ENCODE measurements at places on chromosomes 1 and 21. TPM values are rescaled to one million over a fixed set of nuclear protein-coding genes. Genes with fewer than 3 reads are reported as not detected.
A peak's percentile ranks its signal among the peaks of the same experiment; 100 is the strongest.

Gene UHMK1
- 46.4 TPM for total RNA-seq

Gene DCST2
- under 0.01 TPM for total RNA-seq

- no peak for DNase-seq
Measured at GRCh38 chr1:36070349-36070748, 13.5 kb upstream of the TEKT2 start.

GRCh38 chr1:7293702-7294629, 477.1 kb upstream of the VAMP3 start:
- DNase-seq: no peak

DNA sequence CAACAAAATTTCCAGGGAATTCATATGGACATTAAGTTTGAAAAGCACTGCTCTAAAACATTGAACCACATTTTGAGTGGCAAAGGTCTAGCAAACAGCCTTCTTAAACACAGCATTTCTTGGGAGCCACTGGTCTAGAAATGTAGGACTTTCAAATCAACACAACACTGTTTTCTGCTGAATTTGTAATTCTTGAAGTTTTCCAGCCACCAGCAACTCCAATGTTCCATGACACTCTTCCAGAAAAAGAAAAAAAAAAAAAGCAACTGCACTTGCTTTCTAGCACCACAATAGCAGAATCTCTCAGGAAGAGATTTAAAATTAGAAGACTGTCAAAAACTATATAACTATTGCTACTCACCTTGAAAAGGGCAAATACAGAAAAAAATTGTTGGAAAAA, 4.5 kb downstream of the SYDE2 start:
- no peak for DNase-seq

DNA sequence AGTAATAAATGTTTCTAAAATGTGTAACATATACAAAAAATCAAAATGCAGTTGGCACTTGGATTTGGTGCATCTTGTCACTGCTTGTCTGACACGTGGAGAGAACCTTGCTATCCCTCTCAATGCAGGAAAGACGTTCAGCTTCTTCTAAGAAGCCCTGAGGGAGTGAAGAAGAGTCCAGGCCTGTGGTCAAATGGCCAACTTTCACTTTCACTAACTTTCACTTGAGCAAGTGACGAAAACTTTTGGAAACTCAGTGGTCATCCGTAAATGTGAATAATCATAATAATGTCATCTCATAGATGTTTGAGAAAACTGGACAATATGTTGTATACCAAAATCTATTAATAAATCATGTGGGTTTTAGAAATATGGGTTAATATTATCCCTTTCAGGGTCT, 61.9 kb downstream of the ERG start:
- no peak for DNase-seq

DNA sequence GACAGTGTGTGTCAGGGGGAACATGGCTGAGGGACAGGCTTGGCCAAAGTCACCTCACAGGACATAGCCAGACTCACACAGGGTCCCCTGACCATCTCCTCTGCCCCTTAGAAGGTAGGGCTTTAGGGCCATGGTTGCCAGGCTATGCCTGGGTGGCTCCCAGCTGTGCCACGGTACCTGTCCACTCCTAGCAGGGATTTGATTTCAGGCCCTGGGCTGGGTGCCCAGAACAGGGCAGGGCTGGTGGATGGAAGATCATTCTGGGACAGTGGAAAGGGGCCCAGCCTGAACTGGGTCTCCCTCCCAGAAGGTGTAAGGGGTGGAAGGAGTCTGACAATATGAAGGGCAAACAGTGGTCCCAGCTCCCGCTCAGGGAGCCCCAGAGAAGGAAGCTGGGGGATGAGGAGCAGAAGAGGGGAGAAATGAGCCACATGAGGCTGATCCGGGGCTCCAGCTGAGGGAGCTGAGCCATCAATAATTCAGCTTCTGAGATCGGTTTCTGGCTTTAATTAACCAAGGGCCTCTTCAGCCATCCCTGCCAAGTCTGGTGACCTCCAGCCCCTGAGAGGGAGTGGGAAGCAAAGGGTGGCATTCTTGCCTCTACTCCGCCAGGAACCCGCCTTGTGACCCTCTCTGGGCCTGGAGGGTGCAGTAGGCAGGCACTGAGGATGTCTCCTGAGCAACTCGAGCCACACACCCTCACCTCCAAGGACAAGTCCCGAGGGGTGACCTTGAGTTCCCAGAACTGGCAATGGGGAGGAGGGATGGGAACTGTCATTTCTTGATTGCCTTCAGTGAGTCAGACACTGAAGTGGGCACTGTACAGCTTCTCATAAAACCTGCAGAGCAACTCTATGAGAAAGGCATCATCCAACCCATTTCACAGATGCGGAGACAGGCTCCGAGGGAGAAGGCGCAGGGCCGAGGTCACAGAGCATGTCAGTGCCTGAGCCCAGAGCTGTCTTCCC, 2.1 kb downstream of the CD164L2 start:
- DNase-seq: no peak

Gene FAM229A
- total RNA-seq: 1.4 TPM

DNA sequence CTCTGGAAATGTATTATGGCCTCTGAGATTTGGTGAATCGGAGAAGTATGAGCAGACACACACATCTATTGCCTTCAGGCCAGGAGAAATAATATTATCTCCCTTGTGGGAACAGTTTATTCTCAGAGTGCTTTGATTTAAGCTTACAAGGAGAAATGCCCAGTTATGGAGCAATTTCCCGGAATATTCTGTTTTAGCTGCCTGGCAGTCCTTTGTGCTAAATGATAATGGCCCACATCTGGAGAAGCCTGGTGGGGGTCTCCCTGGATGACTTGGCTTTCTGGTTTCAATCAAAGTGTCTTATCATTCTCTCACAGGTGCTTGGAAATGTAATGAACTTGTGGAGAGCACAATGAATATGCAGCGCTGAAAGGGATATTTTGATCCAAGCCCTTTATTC, 389.6 kb upstream of the USP24 start:
- no peak for DNase-seq

GRCh38 chr21:41779659-41780058, 12.8 kb upstream of the RIPK4 start:
- no peak for DNase-seq

DNA sequence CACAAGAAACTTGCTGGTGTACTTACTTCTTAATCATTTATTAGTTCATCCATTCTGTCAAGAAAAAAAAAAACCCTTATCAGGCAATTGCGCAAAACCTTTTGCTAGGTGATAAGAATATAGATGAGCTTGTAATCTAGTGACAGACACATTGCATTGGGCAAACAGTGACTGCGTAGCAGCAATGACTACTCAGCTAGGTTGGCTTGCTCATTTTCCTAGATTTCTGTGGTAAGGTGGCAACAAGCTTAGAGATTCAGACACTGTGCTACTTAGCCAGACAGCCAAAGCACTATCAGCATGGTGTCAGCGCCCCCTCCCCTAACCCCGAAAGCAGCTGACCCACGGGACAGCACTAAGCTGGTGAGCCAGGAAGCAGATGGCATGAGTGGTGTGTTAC, 203.1 kb downstream of the BARHL2 start:
- no peak for DNase-seq

- no peak for DNase-seq
Measured at GRCh38 chr1:41538741-41539417, 54.4 kb upstream of the EDN2 start.

- no peak for DNase-seq
Measured at GRCh38 chr21:14548779-14549178, 2.7 kb upstream of the SAMSN1 start.

Gene ASCL5
- total RNA-seq: not detected

- no peak for DNase-seq
Measured at GRCh38 chr1:72271555-72272085, 10.7 kb downstream of the NEGR1 start.

DNA sequence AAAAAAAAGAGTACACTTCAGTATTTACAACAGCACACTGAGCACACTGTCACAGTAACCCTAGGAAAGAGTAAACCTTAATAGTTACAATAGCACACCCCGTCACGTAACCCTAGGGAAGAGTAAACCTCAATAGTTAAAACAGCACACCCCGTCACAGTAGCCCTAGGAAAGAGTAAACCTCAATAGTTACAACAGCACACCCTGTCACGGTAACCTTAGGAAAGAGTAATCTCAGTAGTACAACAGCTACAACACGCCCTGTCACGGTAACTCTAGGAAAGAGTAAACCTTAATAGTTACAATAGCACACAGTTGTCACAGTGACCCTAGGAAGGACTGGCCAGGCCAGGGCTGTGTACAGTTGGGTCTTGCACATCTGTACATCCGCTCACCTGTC, 3.0 kb downstream of the CDK11A start:
- no peak for DNase-seq

Gene LCE2C
- not detected for total RNA-seq

DNA sequence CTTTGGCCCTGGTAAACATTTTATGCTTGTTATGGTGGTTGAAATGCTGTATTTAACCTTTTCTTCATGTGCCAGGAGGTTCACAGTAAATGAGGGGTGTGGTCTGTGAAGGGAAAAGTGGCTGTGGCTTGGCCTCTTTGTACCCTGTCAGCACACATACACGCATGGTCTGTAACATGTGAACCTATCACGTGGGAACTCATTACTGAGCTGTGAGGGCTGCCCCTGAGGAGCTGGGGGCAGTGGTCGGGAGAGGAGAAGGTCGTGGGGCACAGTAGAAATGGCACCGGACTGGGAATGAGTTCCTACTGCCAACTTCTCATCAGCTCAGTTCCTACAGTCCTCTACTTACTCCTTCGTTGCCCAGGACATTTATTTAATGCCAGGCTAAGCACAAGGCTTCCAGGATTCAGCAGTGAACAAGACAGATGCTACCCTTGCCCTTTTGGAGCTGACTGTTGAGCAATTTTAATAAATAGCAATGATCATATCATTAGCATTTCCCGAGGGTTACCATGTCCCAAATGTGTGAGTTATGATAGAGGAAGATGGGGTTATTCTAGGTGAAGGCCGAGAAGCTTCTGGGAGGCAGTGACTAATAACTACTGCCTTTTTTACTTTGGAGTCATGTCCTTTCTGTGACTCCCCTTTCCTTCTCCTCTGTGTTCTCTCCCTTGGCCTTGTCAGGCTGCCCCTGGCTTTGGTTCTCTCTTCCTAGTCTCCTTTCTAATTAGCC, 38.8 kb downstream of the DDR2 start:
- no peak for DNase-seq

DNA sequence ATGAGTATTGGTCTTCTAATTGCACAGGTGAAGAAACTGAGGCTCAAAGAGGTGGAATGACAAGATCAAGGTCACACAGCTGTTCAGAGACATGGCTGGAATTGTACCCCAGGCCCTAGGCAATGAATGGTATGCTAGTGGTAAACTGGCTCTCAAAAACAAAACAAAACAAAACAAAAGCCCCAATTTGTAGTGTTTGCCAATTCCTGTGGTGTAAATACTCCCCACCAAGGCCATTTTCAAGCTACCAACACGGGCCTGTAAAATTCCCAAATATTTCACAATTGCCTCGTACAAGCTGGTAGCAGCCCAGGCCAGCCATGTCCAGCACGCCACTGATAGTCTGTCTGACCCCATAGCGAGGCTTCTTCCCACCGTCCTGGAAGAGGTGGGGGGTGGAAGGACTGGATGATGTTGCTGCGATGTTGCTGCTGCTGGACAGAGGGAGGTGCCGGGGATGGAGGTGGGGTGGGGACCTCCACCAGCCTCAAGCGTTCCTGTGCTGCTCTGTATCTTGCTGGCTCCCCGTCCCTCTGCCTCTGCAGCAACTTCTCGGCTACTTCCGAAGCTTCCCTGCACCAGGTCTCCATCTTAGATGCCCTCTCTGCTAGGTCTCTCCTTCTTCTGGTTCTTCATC, 62.2 kb upstream of the RUNX3 start:
- no peak for DNase-seq

DNA sequence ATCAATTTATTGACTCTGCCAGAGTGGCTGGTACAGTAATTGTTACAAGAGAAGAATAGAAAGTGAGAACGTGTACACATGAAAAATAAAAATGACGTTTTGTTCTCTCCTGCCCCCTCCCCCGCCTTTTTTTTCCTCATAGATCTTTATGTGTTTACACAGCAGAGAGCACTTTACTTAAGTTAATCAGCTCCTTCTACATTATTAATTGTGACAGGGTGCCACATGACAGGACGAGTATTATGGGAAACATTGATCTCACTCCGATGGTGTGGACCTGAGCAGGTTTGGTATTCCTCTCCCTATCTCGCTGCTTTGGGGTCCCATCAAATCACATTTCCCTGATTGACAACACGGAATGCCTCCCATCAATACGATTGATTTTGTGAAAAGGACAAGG, 285.7 kb downstream of the TM2D1 start:
- no peak for DNase-seq

DNA sequence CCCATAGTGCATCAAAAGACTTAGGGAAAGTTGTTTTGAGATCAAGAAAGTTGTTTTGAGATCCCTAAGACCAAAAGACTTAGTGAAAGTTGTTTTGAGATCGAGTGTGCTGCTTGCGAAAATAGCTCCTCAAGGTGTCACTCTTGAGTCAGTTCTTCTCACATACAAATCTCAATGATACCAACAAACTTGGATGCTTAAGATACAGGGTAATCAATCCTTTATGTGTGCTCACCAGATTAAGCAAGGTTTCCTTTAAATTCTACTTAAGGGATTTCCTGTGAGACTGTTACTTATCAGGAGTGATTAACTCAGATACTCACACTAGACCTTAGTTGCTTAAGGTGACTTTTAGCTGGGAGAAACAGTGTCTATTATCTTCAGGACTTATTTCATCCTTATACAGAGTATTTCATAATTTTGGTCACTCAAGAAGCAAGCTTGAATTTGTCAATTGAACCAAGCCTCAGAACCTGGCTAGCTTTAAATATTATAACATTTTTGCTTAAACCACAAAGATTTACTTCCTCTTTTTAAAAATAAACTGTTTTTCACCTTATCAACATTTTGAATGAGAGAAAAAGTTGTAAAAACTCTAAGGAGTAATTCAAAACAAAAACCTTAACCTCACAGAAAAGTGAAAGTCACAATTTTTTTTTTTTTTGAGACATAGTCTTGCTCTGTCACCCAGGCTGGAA, 8.0 kb upstream of the RLF start:
- DNase-seq: peak; percentile 43

- no peak for DNase-seq
Measured at GRCh38 chr1:29514361-29515169, 278.2 kb downstream of the PTPRU start.

- no peak for DNase-seq
Measured at GRCh38 chr1:74767490-74767889, 34.5 kb downstream of the TYW3 start.

DNA sequence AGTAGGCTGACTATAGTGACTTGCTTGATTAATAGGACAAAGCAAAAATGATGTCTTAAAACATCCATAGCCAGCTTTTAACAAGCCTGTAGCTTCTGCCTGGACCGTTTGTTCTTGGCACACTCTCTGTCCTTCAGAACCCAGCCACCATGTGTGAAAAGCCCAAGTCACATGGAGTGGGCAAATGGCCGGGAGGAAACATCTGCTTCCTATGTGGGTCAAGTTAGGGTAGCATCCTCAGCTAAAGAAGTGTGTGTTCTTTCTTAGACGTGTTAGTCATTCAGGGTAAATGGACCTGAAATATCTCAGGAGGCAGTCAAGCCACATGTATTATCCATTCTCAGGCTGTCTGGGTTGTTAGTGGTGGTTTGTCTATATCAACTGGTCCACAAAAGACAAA, 23.4 kb downstream of the RD3 start:
- peak; percentile 28 for DNase-seq

GRCh38 chr1:110170766-110171733, 20.8 kb downstream of the SLC6A17 start:
- DNase-seq: no peak

Gene AADACL3
- not detected for total RNA-seq

- DNase-seq: peak; percentile 36
Measured at GRCh38 chr1:169106095-169106920, at the start of gene ATP1B1. Gene ATP1B1 (plus strand): TSS chr1:169106690. CDS start chr1:169106830, 140 bp downstream.

- no peak for DNase-seq
Measured at GRCh38 chr1:235500971-235501540, 3.2 kb downstream of the B3GALNT2 start.

GRCh38 chr1:220918285-220918951, 39.2 kb downstream of the HLX start:
- DNase-seq: no peak
